ENCODE measurements at places on chromosomes 16 and 17.

DNA sequence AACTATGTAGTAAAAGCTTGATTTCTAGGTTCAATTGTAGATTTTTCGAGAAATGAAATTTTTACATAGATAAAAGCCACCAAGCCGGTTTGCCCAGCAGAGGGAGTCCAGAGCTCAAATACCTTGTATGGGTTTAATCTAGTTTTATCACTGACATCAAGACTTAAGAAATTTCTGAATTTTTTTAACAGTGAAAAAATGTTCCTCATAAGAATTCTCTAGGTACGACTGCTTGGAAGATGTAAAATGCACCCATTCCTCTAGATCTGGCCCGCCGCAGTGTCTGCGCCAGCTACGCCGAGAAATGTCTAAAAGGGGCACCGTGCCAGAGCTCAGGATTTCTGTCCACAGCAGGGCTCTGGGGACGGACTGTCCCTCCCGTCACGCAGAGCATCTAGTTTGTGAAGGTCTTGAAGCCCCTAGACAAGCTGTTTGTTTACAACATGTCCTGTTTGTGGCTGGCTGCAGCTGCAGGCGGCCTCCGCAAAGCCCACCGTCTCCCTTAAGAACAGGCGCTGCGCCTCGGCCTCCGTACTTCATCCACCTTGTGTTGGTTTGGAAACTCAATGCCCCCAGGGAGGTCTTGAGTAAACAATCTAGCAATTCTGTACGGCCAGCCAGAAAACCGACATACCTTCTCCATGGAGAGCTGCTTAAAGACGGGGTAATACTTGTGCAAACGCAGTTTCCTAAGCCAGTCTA, 24.8 kb downstream of the MAP1LC3B start:
- DNase-seq = peak; percentile 59

- peak; percentile 19 for DNase-seq
Observed at GRCh38 chr17:39872751-39873150, 4.7 kb downstream of the ZPBP2 start.

GRCh38 chr16:89192956-89193575, 7.3 kb downstream of the SLC22A31 start:
- peak; percentile 60 for DNase-seq

- DNase-seq = no peak
Observed at GRCh38 chr16:83206426-83206825, 579.7 kb downstream of the CDH13 start.

GRCh38 chr17:42563543-42563942, 1.6 kb downstream of the COASY start:
- no peak for DNase-seq

- no peak for DNase-seq
Observed at GRCh38 chr17:80667462-80668277, 123.0 kb downstream of the RPTOR start.

- DNase-seq = no peak
Observed at GRCh38 chr17:48352630-48353029, 77.4 kb downstream of the SKAP1 start.

GRCh38 chr16:66058172-66058691, 308.3 kb upstream of the CDH5 start:
- DNase-seq = no peak
